Bronchial epithelial cell (primary cell): ENCODE measurements at places on chromosomes 3 and 15.
A peak's percentile ranks its signal among the peaks of the same experiment; 100 is the strongest.

- DNase-seq = peak; percentile 57
These were observed 11.4 kb downstream of the C15orf40 start for GRCh38 chr15:82999905-83000671.

GRCh38 chr3:118144919-118145318, 889.7 kb downstream of the IGSF11 start:
- DNase-seq = no peak

DNA sequence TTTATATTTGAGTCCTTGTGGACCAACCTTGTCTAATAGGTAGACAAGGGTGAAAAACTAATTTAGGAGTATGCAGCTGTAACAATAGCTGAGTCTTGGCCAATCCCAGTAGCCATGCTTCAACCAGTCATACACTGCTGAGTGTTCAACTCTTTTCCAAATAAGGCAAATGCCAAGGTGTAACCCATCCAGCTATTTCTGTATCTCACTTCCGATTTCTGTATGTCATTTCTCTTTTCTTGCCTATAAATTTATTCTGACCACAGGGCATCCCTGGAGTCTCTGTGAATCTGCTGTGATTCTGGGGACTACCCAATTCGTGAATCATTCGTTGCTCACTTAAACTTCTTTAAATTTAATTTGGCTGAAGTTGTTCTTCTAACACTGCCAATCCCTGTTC, 93.2 kb downstream of the MAGI1 start:
- no peak for DNase-seq

DNA sequence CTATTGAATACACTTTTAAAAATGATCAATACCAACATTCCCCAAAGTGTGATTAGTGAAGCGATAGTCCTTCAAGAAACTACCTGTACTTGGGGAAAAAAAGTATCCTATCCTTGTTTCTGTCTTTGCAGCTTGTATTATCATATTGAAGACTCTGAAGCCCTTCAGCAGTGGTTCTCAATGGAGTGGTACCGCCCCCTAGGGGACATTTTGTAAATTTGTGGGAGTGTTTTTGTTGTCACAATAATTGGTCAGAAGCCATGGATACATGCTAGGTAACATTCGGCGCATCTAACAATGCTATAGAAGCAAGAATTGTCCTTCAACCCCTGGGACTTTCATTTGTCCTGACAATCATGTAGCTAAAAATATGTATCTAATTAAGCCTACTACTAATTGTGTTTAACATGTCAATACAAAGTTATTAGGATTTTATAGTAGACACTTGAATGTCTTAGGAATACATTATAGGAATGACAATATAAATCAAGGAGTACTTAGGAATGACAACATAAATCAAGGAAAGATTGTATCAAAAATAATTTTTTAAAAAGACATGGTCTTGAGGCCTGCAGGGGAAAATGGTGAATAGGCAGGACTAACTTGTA, 53.7 kb downstream of the NMD3 start:
- DNase-seq = peak; percentile 59

- DNase-seq = no peak
These were observed 206.0 kb upstream of the WNT5A start for GRCh38 chr3:55692957-55693558.

DNA sequence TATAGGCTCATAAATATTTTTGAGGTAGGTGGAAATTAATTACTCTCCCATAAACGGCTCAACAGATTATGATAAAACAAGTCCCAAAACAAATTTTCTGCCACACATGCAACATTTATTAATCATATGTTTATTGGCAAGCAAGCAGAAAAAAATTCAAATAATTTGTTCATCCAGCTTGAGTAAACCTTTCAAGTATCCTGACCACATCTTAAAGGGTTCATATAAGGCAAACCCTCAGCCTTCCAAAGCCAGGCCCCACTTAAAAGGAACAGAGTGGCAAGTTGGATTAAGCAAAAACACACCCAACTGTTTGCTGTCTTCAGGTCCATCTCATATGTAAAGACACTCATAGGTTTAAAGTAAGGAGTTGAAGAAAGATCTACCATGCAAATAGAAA, 1042.3 kb downstream of the DIPK2A start:
- DNase-seq = no peak
